ENCODE measurements at places on chromosomes 1 and 21.

GRCh38 chr1:15197591-15198447 is 44.3 kb downstream of the TMEM51 start:
- no peak for DNase-seq

GRCh38 chr1:95809391-95809790 is 575.4 kb downstream of the RWDD3 start:
- DNase-seq, result no peak

- peak; percentile 29 for DNase-seq
These were observed 20.8 kb upstream of the C1orf159 start for GRCh38 chr1:1136547-1137230.

GRCh38 chr1:31154000-31154631 is 85.6 kb downstream of the NKAIN1 start:
- no peak for DNase-seq

DNA sequence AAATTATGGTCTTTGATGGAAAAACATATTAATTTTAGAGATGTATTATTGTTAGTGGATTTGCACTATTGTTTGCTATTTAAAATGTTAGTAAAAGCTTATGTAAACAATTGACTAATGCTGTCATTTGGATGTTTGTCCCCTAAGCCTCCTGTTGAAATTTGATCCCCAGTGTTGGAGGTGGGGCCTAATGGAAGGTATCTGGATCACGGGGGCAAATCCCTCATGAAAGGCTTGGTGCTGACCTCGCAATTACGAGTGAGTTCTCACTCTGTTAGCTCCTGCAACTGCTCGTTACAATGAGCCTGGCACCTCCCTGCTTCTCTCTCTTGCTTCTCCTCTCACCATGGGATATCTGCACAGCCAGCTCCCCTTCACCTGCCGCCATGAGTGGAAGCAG is 14.3 kb downstream of the TMEM35B start:
- DNase-seq, result no peak

- DNase-seq, result no peak
These were observed 282 bp upstream of the LYPLAL1 start for GRCh38 chr1:219173434-219173757.

DNA sequence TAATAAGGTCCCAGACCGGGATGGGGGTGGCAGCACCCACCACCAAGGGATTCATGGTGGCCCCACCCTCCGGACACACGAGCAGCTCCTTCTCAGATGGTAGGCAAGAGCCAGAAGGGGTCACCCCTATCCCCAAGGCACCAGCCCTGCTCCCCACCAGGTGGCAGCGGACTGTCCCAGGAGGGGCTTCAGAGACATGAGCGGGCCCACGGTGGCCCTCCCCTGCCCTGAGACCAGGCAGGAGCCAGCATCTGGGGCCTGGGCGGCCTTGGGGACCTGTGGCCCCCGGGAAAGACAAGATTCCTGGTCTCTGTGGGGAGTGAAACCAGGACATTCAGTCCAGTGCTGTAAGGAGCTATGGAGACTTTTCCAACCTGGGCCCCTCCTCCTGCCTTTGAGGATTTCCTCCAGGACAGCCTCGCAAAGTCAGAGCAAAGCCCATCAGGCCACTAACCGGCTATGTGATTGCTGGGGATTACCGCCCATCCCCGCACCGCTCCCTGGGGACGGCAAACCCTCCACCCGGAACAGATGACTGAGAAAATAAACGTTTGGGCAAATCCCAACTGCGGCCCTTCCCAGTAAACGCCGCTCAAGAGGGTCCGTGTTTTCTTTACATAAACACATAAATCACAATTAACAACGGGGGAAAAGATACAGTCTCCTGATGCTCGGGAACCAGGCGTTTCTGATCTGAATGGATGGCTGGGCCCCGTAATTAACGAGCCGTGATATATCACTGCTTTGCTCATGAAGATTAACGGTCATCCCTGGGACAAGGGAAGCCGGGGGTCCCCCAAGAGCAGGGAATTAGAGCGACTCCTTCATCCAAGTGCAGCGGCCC is 50.9 kb upstream of the ARHGEF16 start:
- DNase-seq, result no peak

- DNase-seq, result no peak
These were observed 3.4 kb upstream of the RNF19B start for GRCh38 chr1:32967888-32968568.

- DNase-seq, result no peak
These were observed 428.2 kb downstream of the NPHP4 start for GRCh38 chr1:5563861-5564577.

DNA sequence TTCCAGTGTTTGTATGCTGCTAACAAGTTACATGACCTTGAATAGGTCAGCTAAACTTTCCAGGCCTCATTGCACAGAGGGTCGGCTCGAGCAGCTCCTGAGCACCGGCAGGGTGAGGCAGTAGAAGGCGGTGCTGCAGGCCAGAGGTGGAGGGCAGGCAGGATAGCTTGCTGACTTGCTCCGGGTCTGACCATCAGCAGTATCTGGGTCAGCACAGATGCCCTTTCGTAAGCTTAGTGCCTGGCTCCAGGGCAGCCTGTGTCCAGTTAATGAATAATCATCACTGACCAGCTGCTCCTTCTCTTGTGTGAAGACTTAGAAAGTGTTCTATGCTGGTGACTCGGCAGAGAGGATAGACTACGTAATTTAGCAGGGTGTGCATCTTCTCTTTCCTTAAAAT is 6.9 kb downstream of the MAPKAPK2 start:
- no peak for DNase-seq

DNA sequence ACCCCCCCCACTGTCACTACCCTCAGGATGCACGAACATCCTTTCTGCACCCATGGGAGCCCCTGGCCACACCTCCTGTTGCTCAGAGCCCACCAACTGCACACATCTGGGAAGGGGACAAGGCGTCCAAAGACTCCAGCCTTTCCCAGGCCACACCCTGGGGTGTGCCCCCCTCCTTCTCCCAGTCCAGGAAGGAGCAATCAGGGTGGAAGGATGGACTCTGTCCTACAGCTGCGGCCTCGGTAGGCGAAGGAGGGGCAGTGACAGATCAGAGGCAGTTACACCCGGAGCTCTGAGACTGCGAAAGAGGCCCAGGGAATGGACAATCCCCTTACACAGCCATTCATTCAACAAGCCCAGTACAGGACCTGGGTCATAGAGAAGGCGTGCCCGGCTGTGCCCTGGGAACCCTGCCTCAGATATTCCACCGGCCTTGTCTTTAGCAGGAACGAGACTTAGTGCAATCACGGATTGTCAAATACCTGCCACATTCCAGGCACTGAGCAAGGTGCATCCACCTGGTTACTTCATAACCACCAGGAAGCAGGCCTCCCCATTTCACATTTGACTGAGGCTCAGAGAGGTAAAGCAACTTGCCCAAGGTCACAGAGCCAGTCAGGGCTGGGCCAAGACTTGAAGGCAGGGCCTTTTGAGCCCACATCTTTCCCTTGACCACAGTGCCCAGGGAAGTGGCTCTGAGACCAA is 9.4 kb downstream of the HSPG2 start:
- DNase-seq, result no peak

DNA sequence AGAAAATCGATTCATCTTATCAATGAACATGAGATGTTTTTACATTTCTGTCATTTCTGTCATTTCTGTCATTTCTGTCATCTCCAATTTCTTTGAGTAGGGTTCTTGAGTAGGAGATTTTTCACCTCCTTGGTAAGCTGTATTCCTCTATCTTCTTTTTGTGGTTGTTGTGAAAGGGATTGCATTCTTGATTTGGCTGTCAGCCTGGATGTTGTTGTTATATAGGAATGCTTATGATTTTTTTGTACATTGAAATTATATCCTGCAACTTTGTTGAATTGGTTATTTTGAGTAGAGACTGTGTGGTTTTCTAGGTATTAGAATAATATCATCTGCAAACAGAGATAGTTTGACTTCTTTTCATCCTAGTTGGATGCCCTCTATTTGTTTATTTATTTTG is 1233.7 kb downstream of the PLA2G4A start:
- no peak for DNase-seq

- DNase-seq, result no peak
These were observed 148.8 kb downstream of the SIPA1L2 start for GRCh38 chr1:232481091-232481490.

DNA sequence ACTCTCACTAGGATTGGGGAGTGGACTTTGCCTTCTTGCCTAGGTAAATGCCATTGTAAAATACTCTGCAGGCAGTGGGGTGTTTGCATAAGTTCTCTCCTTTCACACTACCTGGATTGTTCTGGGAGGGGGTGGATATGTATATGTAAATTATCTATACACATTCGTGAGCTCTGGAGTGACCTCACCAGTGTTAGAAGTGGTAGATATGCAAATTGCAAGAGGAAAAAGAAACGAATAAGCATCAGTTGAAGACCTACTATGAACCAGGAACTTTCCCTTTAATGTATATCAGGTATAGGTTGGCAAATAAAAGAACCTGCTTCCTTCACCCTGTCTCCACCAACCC is 1.5 kb upstream of the ARHGEF11 start:
- DNase-seq, result no peak

DNA sequence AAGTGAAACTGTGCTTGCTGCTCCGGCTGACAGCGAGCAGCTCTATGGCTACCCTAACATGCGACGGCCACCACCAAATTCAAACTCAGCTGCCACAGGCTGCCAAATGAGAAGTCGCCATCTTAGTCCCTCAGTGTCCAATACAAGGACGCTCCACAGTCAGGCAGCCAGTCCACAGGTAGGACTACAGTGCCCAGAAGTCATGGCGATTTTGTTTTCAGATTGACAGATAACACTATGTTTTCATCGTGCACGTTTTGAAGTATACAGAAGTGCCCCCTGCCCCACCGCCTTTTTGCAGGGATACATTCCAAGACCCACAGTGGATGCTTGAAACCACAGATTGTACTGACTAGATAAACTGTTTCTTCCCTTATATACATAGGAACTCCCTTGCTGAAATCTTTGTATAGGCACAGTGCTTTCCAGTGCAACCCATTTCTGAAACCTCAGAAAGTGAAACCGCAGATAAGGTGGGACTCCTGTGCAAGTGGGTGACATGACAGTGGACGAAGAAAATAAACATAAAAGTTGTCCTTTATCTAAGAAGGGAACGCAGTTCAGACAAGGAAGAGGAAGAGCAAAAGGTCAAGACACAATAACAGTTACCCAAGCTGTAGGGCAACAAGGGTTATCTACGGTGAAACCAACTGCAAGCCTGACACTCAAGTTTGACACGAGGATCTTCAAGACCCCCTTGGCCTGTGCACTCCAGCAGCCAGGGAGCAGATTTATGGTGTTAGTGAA is 52.2 kb downstream of the STX6 start:
- no peak for DNase-seq

DNA sequence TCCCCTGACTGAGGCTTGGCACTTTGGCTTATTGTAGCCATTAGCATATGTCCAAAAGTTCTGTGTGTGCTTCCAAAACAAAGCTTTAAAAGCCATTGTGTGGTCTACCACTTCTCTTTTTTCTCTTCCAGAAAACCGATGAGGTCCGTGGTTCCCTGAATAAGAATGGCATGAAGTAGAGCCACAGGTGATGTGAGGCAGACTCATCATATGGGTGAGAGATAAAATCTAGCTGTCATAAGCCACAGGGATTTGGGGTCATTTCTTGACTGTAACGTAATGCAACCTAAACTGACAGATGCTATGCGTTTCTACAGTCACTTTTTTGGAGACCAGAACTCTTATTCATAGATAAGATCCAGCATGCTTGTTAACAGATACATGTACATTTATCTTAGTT is 7.0 kb upstream of the GREM2 start:
- DNase-seq, result no peak

GRCh38 chr1:117820096-117820495 is 109.3 kb downstream of the GDAP2 start:
- no peak for DNase-seq

DNA sequence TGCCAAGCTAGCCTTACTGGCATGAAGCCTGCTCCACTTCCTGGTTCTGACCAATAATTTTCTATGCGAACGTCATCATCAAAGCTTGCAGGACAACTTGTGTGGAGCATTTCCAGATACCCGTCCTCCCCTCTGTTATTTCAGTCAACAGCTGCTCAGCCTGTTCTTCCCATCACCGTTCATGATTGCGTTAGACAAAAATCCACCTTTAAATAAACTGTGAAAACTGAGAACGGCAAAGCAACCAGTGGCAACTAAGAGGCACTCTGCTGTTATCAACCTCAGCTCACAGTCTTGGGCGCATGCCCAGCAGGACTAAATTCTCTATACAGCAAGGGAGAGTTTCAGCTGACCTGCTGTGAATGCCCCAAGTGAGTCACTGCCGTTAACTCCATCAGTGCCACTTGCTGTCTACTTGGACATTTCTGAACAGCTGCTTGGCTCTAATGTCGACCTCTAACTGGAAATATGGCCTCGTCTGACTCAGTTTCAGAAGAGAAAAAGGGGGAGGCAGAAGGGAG is 207.4 kb upstream of the RUNX1 start:
- DNase-seq, result no peak

DNA sequence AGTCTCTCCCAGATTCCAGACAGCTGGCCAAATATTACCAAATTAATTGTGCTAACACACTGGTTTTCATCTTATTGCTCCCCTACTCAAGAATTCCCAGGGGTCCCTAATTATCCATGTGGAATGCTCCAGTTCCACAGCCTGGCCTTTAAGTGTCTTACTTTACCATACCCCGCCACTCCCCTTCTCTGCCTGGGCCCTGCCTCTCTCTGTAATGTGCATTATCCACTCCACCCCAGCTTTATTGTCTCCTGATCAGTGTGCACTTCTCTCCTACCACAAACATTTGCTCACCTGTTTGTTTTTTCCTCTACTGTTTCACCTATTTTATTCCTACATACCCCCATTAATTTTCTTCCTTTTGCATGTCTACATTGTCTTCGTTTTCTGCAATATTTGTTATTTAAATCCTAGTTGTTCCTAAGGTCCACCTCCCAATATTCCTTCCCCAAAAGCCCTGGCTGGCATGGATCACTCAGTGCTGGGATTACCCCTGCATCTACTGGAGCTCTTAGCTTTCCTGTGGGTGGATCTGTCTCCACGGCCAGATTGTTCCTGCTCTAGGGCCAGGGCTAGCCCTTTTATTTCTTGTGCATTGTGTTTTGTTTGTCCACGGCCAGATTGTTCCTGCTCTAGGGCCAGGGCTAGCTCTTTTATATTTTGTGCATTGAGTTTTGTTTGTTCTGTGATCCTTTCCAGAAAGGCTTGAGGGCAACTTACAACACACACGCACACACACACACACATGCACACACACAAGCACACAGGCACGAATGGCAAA is 33.4 kb upstream of the ATP1B1 start:
- DNase-seq, result no peak

DNA sequence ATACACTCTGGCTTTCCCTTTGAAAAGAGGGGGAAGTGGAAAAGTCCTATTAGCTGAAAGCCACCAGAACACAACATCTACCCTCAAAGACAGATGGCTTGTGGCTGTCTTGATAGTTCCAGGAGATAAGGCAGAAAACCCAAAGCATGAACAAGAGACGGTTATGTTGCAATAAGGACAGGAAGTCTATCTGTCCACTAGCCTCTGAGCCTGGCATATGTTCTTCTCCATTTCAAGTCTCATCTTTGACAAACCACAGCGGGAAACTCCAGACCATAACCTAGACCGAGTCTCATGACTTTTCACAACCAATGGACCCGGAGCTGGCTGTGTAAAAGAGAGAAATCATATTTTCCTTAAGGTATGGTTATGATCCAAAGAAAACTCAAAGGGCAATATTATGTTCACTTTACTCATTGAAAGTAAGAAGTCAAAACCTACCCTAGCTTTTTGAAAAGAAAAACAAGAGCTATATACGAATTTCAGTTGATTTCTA is 33.8 kb downstream of the DUSP10 start:
- DNase-seq, result peak; percentile 18
